Mesothelial cell of epicardium (in vitro differentiated cells): ENCODE measurements at places on chromosomes 7 and 10. TPM values are rescaled to one million over a fixed set of nuclear protein-coding genes. Genes with fewer than 3 reads are reported as not detected.

GRCh38 chr7:146486519-146486918, 369.9 kb downstream of the CNTNAP2 start:
- no peak for DNase-seq

DNA sequence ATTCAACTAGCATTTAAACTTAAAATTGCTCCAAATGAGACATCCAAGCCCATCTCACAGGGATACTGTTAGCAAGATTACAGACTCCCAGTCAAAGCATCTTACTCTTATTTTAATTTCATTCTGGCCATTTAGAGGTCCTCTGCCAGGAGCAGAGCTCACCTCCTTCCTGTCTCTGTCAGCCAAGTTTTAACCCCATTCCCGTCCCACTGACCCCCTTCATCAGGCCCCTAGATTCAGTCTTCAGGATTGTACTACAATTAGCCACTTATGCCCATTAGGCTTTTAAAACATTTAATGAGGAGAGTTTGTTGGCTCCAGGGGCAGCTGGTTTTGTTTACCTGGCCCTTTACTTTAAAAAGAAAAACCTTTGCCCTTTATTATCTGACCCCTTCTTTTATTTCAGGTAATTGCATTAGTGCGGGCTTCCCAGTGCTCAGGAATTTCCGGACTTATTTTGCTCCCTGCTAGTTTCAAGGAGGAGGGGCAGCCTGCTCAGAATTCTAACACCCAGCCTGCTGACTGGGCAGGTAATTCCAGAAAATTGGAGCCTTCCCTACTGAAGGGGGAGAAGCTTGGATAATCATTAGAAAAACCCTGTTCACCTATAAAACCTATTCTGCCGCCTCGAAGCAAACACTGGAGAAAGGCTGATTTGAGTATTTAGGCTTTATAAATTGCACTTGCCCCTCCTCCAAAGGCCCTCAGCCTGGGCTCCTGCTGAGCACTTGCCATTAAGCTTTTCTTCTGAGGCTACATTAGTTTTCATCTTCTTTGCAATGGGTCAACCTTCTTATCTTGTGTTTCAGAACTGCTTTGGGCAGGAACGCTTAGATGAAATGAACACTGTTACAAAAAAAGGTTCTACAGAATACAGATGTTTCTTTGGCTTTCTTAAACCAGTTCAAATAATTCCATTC, 200.5 kb upstream of the HPS1 start:
- DNase-seq, result no peak

- no peak for DNase-seq
Observed at GRCh38 chr10:85901599-85901998, 465.0 kb downstream of the GRID1 start.

DNA sequence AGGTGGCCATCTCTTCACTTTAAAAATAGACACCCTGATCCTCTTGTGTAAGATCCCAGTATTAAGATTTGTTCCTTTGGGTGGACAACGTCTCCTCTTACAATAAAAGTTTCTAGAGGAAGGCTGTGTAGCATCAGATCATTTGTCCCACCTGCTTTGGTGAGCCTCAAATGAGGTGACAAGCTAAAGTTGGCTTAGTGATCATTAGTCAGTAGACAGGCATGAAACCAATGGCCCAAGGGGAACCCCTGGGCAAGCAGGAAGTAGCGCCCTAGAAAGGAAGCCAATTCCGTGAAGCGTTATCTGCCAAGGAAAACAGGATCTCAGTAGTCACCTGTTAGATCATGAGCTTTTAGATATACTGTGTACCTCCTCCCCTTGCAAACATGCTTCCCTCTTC, 66.8 kb downstream of the PCGF5 start:
- DNase-seq, result no peak

- DNase-seq, result no peak
Observed at GRCh38 chr10:117221156-117221711, 19.7 kb upstream of the SLC18A2 start.

GRCh38 chr10:60314069-60314940, 75.4 kb downstream of the ANK3 start:
- no peak for DNase-seq

- no peak for DNase-seq
Observed at GRCh38 chr10:132306864-132307751, 642 bp downstream of the STK32C start.

- DNase-seq, result no peak
Observed at GRCh38 chr10:97065128-97065527, 120.6 kb downstream of the SLIT1 start.

- no peak for DNase-seq
Observed at GRCh38 chr10:6406220-6407033, 173.6 kb downstream of the PRKCQ start.

- no peak for DNase-seq
Observed at GRCh38 chr10:72691470-72691862, 477 bp upstream of the MCU start.

DNA sequence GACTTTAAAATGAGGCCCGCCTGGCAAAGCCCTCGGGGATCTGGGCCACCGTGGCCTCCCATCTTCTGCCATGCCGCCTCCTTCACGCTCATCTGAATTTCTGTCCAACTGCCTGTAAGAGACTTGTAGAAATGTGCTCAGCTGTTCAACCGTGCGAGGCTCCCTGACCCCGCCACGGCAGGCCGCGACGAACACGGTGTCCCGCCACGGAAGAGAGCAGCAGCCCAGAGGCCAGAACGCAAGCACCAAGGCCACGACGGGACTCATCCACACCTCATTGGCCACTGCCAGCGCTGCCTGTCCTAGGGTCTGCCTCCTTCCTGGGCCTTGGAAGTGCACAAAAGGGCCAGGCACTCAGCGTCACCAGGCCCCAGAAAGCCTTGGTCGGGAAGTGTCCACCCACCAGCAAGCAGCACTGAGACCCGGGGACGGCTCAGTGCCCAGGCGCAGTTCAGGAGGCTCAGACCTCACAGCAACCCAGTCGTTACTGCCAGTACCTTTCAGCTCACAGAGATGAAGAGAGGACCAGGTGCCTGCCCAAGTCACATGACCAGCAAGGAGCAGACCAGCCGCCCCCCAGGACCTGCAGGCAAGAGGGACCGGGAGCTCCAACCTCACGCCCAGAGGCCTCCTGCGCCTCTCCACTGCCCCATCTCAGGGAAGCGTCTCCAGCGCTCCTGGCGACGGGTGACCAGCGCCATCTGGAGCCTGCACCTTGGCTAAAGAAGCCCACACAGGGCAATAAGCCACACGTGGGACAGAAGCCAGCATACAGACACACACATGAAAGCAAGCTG, 85.9 kb downstream of the MAD1L1 start:
- DNase-seq, result no peak

GRCh38 chr7:80783678-80784327, 135.0 kb downstream of the SEMA3C start:
- no peak for DNase-seq

CYP3A7 gene
- 0.33 TPM in 1 of 3 replicates, not detected in the others for total RNA-seq

PDE1C gene
- total RNA-seq, result 0.68 to 2.1 TPM (median 0.94 TPM) in 3 replicates

H2BK1 gene
- total RNA-seq, result not detected in 3 replicates

SLC16A12 gene
- total RNA-seq, result 3.0 to 3.1 TPM (median 3.1 TPM) in 3 replicates

LMOD2 gene
- not detected in 3 replicates for total RNA-seq

RNF32 gene
- 0.59 to 1.5 TPM (median 1.4 TPM) in 3 replicates for total RNA-seq
